ENCODE measurements at places on chromosomes 12 and 14. TPM values are rescaled to one million over a fixed set of nuclear protein-coding genes. Genes with fewer than 3 reads are reported as not detected.

Gene KRT82
- not detected for total RNA-seq

Gene CNIH1
- total RNA-seq = 64.5 TPM

Gene KRT7
- 6.6 TPM for total RNA-seq

Gene CCDC38
- 0.08 TPM for total RNA-seq

- no peak for DNase-seq
These were observed 1.4 kb downstream of the B4GALNT1 start for GRCh38 chr12:57631566-57632072.

DNA sequence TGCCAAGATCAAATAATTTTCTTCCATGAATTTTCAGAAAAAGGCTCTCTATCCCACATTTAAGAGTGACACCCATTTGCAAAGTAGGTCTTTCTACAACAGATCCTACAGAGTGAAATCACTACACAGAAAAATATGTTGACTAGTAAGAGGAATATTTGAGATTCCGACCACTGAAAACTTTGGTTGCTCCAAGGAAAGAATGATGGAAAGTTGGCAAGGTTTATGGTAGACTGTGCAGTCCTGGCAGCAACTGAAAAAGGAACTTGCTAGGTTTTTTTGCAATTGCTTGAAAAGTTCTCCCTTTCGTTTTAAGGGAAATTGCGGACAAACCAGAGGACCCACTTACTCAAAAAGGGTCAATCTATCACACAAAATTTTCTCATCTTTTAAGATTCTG, 83.1 kb upstream of the TSPAN8 start:
- no peak for DNase-seq

GRCh38 chr14:65415613-65416012, 3.1 kb downstream of the FUT8 start:
- no peak for DNase-seq

GRCh38 chr14:76917158-76917596, 91.0 kb downstream of the LRRC74A start:
- DNase-seq = no peak

GRCh38 chr12:117850048-117850447, 118.7 kb downstream of the KSR2 start:
- DNase-seq = no peak

GRCh38 chr12:58416236-58416635, 474.9 kb downstream of the ATP23 start:
- DNase-seq = no peak
